ENCODE measurements at places on chromosomes 7 and 10.
A peak's percentile ranks its signal among the peaks of the same experiment; 100 is the strongest.

GRCh38 chr10:131841131-131841660, 59.6 kb upstream of the PPP2R2D start:
- DNase-seq = peak; percentile 25

- no peak for DNase-seq
Measured at GRCh38 chr10:71038091-71038633, 149.8 kb upstream of the PCBD1 start.

DNA sequence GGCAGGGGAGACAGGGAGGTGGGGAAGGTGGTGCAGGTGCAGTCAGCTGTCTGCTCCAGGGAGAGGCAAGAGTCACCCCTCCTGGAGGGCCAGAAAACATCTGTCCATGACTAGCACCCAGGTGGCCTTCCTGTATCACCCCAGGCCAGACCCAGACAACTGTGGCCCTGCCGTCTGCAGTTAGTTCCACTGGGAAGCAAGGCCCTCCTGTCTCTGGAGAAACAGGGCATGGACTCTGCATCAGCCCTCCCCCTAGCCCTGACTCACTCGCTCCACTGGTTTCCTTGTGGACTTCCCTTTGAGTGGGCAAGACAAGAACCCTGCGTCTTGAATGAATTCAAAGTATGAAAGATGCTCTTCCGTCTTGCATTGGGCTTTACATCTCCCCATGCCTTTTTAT, 12.6 kb downstream of the TBATA start:
- DNase-seq = no peak

- no peak for DNase-seq
Measured at GRCh38 chr10:70503776-70504175, 25.2 kb downstream of the PALD1 start.

GRCh38 chr7:44631458-44632115, 25.2 kb downstream of the OGDH start:
- peak; percentile 62 for DNase-seq

DNA sequence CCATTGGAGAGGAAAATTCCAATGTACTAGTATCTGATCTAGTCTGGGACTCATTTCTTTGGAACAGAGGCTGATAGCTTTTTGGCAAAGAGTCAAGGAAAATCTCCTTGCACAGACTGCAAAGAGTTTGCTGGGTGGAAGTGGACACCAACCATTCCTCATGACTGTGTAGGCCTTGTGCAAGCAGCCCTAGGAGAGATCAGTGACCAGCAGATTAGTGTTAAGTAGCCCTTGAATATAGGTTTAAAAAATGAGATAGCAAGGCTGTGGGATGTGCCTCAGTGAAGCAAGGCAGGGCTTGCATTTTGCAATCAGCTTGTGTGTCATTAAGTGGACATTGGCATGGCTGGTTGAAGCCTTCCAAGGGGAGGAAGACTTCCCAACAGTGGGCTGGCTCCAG, 341.6 kb downstream of the PLXNA4 start:
- DNase-seq = no peak

- no peak for DNase-seq
Measured at GRCh38 chr7:85114342-85114741, 72.5 kb downstream of the SEMA3D start.

- no peak for DNase-seq
Measured at GRCh38 chr7:102429141-102429899, 4.1 kb upstream of the ORAI2 start.

- DNase-seq = no peak
Measured at GRCh38 chr10:69896606-69897231, 95.0 kb downstream of the COL13A1 start.

DNA sequence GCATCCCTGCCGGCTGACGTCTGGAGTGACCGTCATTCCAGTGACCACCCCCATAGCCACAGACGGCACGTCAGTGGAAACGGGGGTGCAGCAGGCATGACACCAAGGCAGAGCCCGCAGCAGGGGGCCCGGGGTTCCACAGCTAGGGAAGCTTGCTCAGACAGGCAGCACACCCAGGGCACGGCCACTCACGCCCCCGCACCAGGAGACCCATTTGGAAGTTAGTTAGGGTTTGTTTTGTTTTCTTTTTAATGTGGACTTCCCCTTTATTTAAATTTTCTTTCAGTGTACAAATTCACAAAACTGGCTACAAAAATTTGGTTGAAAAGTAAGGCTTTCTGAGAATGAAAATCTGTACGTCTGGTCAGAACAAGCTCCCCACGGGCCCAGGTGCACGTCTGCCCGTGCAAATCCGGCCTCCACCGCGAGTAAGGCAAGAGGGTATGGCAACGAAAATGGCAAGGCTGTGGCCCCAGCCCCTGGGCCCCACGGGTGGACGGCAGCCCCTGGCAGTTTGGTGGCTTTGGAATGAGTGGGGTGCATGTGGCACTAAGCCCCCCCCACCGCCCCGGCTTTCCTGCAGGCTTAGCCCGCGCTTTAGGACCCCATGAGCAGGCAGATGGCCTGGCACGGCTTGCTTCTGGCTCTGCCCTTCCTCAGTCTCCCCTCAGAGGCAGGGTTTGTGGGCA, 124.2 kb downstream of the FAM53B start:
- DNase-seq = peak; percentile 26

GRCh38 chr7:37150856-37151255, 297.8 kb downstream of the ELMO1 start:
- DNase-seq = no peak

DNA sequence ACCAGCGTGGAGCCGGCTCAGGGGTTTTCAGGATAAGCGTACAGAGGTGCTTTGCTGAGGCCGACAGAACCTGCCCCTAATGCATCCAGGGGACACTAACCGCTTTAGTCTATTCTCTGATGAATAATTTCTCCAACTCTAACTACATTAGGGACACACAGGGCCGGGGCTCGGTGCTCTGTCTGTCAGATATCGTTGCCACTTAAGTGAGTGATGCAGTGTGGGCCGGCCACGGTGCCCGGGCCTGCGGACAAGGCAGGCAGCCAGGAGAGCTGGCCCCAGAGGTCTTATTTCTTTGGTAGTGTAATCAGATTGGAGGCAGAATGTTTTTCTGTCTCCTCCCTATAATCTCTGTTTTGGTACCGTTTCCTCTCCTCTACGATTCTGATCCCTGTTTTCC, 62.7 kb downstream of the ADRA2A start:
- no peak for DNase-seq

DNA sequence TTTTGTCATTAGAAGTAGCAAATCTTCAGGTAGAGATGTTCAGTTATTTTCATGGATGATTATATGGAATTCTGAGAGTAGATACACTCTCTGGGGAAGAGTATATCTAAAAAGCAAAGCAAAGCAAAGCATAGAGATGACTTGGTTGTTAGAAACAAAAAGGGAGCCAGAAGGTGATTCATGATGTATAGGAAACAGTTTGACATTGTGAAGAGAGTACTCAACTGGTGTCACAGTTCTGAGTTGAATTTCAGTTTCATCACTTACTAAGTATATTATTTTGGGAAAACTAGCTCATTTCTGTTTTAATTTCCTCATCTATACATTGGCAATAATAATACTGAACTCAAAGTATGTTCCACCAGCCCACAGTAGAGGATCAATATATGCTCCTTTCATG, 86.8 kb downstream of the SEMA3C start:
- DNase-seq = no peak

DNA sequence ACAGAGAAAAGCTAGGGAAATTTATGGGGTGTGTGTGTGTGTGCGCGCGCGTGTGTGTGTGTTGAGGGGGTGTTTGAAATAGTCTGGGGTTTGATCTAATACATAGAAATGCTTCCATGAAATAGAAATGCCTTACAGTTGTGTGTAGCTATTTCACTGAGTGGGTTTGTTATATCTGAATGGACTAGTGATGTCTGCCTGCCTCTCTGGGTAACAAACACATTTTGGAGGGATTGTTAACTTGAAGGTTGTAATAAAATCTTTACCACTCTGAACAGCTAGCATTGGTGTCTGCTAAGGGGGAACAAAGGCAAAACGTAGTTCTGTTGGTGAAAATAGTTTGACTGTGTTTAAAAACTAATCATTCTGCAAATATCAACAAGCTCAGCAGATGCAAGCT, 509.3 kb downstream of the LRMDA start:
- no peak for DNase-seq

DNA sequence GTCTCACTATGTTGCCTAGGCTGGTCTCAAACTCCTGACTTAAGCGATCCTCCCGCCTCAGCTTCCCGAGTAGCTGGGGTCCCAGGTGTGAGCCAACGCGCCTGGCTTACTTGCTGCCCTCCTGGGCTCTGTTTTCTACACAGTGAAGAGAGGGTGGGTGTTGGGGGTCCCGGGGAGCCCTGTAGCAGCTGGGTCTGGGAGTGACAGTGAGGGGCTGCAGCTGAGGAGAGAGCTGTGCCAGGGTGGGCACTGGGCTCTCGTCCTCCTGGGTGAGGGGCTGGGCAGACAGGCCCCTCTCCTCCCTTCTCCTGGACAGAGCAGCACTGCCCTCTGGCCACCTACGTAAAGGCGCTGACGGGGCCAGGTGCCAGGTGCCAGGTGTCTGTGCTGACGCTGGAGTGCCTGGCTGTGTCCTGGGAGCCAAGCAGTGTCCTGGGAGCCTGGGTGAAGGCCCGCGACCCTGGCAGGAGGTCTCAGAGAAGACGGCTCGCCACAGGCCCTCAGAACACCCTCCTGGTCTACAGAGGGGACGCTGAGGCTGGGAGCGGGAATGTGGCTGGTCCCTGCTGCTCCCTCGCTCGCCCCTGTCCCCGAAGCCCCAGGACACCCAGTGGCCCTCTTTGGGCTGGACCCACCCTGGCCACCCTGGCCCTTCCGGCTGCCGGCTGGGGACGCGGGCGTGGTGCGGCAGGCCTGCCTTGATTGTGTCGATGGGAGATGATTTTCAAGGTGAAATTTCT, 35.6 kb downstream of the UNCX start:
- no peak for DNase-seq

GRCh38 chr7:46654546-46655443, 733.7 kb upstream of the IGFBP3 start:
- no peak for DNase-seq

DNA sequence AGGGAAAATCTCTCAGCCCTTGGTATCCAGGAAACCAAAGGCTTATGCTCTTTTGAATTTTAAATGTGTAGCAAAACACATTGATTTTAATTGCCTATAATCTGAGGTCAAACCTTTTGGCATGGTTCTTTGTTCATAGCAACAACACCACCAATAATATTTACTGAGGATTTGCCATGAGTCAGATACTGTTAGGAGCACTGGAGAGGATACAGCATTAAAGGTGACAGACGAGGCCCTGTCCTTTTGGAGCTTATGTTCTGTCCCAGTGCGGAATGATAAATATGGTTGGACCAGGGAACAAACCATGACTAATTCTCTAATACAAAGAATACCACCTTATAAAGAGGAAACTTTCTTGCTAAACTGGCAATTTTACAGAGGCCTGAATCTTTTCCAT, 176.6 kb downstream of the CTNNA3 start:
- no peak for DNase-seq

- no peak for DNase-seq
Measured at GRCh38 chr10:49325131-49325915, 26.4 kb downstream of the C10orf71 start.

- no peak for DNase-seq
Measured at GRCh38 chr7:128201067-128201689, 39.9 kb upstream of the LEP start.

GRCh38 chr7:140922741-140923345, 1.9 kb downstream of the BRAF start:
- DNase-seq = no peak

DNA sequence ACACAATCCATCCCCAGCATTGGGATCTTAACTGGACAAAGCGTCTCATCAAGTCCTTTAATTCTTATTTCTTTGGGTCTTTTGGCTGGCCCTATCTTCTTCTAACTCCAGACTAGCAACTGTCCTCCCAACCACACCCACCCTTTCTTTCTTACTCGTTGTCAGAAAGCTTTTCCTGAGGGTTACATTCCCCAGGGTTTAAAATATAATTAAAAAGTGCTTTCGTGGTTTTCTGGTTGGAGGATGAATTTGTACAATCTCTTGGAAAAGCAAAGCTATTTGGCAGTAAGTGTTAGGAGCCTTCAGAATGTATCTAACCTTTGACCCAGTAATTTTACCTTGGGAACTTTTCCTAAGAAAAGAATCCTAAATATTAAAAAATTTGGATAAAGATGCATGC, 10.4 kb upstream of the ITGB8 start:
- no peak for DNase-seq

Measured in HL-60 (cell line).